ENCODE measurements at places on chromosomes 12 and 14. TPM values are rescaled to one million over a fixed set of nuclear protein-coding genes. Genes with fewer than 3 reads are reported as not detected.

The LYZ gene
- not detected for total RNA-seq

GRCh38 chr12:99131751-99132199, 486.7 kb downstream of the APAF1 start:
- DNase-seq: no peak

- no peak for DNase-seq
Measured at GRCh38 chr12:97181571-97182265, 274.7 kb downstream of the NEDD1 start.

- DNase-seq: no peak
Measured at GRCh38 chr14:26598081-26598671, 343 bp upstream of the NOVA1 start.
